ENCODE measurements at places on chromosomes 3 and 15. TPM values are rescaled to one million over a fixed set of nuclear protein-coding genes. Genes with fewer than 3 reads are reported as not detected.

The FOXB1 gene
- not detected for total RNA-seq

The EFL1 gene
- 13.0 TPM for total RNA-seq

The PPARG gene
- 8.2 TPM for total RNA-seq

The SLC51A gene
- total RNA-seq, result not detected

DNA sequence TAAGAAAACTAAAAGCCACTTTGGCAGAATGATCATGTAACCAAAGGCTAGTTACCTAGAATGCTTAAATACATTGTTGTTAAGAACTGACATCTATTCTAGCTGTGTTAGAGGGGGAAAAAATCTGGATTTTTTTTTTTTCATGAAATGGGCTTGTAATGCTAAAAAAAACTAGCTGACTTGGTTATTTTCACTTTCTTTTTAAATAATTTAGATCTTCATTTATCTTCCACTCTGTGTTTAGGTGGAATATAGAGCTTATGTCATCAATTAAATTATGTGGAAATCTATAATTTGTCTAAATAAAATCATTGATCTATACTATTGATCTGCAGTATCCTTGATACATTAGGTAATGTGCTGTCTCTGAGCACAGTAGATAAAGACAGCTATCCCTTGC lies 217.4 kb downstream of the TCF12 start:
- H3K27me3 ChIP-seq, result no peaks in the 10 kb centered on the region
- no peak overlapping the region for H3K27ac ChIP-seq
- peaks cover 24% of the 10 kb centered on the region for H3K4me1 ChIP-seq
- H3K36me3 ChIP-seq, result no peaks in the 10 kb centered on the region

DNA sequence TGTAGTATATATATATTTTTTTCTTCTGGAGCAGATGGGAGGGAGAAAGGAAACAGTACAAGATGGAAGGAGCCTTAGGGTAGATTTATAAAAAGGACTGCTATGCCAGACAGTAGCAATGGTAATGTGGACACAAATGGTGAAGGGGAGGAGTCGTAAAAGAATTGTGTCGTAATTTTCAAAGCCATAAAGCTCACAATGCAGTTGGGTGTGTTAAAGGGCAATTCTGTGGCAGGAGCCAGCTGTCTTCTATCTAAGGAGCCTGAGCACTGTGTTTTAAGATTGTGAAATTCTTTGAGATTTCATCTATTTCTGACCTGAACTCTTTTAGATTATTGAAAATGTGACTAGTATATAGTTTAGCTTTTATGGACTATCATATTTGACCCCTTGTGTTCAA lies 58.9 kb downstream of the CNOT10 start:
- H3K4me3 ChIP-seq, result no peak overlapping the region
- H3K36me3 ChIP-seq, result peaks cover 55% of the 10 kb centered on the region
- H3K27me3 ChIP-seq, result no peaks in the 10 kb centered on the region
- no peak overlapping the region for H3K27ac ChIP-seq
- no peaks in the 10 kb centered on the region for H3K4me1 ChIP-seq
- DNase-seq, result peak; percentile 26

DNA sequence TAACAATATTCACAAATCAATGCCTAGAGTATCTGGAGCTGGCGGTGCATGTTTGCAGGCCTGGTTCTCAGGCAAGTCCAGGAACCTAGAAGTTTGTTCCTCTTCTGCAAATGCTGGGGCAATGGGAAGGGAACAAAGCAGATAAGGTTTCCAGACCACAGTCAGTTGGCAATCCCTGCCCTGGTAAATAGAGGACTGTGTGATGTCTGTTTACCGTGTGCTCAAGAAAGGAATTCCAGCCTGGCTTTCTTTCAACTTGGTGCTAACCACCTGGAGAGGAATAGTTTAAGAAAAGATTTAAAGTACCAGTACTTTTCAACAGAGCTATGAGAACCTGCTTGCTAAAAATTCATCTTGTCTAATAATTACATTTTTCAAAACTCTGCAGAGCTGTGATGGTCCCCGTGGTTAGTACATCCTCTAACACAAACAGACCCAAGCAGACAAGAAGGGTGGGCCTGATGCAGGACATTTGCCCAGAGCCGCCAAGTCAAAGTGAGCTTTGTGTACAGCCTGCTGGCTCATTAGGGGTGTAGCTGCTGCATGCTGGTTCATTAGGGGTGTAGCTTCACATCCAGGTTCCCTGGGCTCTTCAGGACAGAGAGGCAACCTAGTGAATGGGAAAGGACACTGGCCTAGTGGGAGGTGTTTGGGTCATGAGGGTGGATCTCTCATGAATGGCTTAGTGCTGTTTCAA lies 220.5 kb downstream of the SQOR start:
- DNase-seq, result no peak
- H3K4me3 ChIP-seq, result no peak overlapping the region
- no peak overlapping the region for H3K27ac ChIP-seq

GRCh38 chr3:194730365-194730764 lies 44.7 kb downstream of the FAM43A start:
- DNase-seq, result no peak
- no peak overlapping the region for H3K4me3 ChIP-seq
- H3K27me3 ChIP-seq, result no peaks in the 10 kb centered on the region
- no peaks in the 10 kb centered on the region for H3K36me3 ChIP-seq
- H3K27ac ChIP-seq, result no peak overlapping the region
- H3K4me1 ChIP-seq, result no peaks in the 10 kb centered on the region
